ENCODE measurements at places on chromosomes 7 and 10.

- no peak for DNase-seq
Measured at GRCh38 chr7:116782177-116782711, 80.1 kb upstream of the CAPZA2 start.

- DNase-seq, result peak; percentile 35
Measured at GRCh38 chr7:129951226-129952085, 1.3 kb downstream of the UBE2H start.

GRCh38 chr10:43905512-43906236, 257.0 kb upstream of the ZNF32 start:
- no peak for DNase-seq

DNA sequence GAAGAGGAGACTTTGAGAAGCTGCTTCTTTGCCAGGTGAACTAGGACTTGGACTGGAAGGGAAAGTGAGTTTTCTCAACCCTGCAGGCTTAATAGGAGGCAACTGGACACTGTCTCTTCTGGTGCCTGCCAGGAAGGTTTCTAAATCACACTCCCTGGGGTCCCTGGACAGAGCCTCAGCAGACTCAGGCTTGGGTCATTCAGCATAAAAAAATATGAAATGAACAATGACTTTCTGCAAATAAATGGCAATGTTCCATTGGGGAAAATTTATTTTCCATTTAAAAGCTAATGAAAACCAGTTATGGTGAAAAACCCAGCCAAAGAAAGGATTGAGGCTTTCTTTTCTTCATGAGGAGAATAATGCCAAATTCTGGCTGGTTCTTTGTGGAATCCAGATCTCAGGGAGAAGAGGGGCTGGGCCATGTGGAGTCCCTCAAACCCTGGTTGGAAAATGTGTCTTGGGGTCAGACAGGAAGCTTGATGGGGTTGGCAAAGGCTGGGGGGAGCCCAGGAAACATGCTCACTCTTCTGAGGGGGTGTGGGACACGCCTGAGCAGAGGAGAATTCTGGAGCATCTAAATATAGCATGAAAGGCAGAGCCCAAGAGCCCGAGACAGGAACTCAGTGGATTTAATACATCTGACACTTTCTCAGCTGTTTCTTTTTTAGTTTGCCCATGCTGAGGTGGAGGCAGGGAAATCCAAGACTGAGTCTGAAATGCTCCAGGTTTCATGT, 65.2 kb upstream of the EMX2 start:
- DNase-seq, result no peak

- no peak for DNase-seq
Measured at GRCh38 chr10:69232252-69232651, 12.1 kb downstream of the HKDC1 start.

DNA sequence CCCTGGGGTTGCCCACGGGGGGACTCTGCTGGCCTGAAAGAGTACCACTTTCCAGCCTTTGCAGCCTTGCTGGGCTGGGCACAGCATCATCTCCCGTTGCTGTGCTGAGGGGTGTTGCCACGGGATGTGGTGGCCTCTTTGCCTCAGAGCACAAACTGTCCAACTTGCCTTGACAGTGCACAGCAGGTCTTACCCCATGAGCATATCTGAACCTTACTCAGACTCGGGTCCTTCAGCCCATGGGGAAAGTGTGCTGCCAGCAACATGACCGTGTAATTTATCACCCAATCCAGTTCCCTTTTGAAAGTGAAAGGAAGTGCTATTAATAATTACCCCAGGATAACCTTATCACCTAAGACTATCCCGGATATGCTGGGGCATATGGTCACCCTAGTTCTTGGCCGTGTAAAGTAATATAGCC, 46.8 kb downstream of the TBXAS1 start:
- DNase-seq, result no peak

DNA sequence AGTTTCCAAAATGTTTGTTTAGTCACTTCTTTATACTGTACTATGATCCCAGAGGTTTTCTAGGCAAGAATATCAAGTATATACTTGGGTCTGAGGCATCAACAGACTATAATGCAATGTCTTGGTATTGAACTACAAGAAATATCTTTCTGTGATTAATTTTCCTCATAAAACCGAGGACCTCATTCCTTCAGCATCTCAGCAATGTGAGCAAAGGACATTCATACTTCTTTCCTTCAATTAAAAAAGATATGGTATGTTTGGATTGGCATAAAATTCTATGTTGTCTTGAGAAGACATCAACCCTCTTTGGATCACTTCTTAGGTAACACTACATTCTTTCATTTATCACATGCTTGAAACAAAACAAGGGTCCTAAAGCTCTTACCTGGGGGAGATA, 524.5 kb downstream of the PHTF2 start:
- no peak for DNase-seq

DNA sequence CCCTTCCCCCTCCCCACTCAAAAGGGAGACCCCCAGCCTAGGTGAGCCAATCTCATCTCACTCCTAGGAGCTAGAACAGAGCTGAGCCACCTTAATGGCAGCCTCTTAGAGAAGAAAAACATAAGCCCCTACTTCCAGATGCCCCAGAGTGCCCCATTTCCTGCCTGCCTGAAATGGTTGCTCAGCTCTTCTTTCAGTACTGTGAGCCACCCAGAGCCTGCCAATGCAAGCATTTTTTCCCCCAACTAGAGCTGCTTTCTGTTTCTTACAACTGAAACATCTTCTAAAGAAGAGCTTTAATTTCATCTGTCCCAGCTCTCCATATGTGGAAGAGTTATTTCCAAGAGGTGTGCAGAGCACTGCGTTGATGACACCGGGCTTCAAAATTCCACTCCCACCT, 136.7 kb downstream of the PLPP4 start:
- no peak for DNase-seq

GRCh38 chr7:32257621-32258020, 187.4 kb upstream of the PDE1C start:
- no peak for DNase-seq

GRCh38 chr10:17737027-17737965, 14.7 kb upstream of the TMEM236 start:
- no peak for DNase-seq

DNA sequence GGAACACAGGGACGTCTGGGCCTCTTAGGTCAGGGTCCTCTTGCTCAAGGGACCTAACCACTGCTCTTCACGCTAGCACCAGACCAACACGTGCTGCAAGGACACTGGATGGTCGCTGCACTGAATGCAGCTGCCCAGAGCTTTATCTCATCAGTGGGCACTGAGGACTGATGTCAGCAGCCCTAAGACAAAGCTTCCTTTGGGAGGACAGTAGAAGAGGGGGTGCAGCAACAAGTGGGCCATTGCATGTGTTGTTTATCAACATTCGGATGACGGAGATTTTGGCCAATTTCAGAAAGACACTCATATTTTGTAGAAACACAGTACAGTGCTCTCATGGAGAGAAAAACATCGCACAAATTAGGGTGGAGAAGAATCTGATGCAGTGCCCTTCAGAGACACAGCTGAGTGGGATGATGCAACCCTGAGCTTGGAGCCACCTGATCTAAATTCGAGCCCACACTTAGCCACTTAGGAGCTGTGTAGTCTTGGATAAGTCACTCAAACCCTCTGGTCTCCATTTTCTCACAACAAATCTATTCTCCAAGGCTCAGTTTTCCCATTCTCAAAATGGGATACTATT, 1.7 kb downstream of the OPALIN start:
- DNase-seq, result no peak

GRCh38 chr7:131279044-131279443, 48.6 kb upstream of the MKLN1 start:
- DNase-seq, result no peak

- peak; percentile 3 for DNase-seq
Measured at GRCh38 chr7:45596665-45597095, 22.5 kb downstream of the ADCY1 start.

GRCh38 chr10:119659951-119660350, 8.8 kb downstream of the BAG3 start:
- DNase-seq, result no peak

DNA sequence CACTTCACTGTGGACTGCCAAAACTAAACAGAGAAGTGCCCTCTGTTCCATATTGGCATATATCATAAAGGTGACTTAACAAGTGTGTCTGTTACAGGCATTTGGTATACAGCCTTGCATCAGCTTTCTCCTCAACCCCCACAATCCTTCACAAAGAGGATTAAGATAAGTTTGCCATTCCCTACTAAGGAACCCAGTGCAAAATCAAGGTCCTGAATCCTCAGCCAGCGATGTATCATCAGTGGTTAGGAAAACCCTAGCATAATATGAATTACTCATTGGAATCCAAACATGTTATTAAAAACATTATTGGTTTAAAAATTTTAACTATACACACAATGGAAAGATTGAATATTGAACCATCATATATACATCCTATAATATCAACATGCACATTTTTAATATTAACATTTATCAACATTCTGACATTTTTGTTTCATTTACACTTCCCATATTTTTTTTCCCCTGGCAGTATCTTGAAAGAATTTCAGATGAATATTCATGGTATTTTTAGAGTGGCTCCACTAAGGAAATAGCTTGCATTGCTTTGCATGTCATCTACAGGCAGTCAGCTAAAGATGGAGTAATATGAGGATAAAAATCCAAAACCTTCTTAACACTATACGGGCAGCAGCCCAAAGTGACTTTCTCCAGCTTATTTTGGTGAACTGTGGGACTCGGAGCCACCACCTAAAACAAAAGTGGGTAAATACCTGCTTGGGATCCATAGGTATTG, 215.6 kb upstream of the CHRM2 start:
- no peak for DNase-seq

GRCh38 chr10:24958091-24958720, 5.8 kb upstream of the PRTFDC1 start:
- DNase-seq, result no peak

DNA sequence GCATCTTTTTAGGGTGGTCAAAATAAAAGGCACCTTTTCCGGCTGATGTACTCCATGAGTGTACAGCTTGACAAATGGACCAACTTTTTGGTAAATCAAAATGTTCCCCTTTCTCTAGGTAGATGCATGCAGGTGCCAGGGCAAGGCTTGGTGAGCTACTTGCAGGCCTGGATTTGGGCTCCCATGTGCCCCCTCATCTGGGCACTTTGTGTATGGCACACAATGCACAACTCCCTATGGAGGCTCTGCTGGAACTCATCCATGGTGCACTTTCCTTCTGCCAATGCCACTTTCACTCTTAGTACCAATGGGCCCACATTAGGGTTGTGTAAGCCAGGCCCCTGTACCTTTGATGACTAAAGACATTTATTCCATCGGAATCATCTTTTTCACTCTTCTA, 300.8 kb downstream of the SDHAF3 start:
- DNase-seq, result no peak

GRCh38 chr7:150755473-150756099, 18.4 kb downstream of the GIMAP5 start:
- DNase-seq, result peak; percentile 88

DNA sequence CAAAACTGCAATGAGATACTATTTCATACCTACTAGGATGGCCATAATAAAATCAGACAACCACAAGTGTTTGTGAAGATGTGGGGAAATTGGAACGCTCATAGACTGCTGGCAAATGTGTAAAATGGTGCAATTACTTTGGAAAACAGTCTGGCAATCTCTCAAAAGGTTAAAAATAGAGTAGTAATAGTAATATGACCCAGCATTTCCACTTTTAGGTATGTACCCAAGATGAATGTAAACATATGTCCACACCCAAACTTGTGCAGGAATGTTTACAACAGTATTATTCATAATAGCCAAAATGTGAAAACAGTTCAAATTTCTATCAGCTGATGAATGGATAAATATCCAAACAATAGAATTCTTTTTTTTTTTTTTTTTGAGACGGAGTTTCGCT, 731.6 kb upstream of the ANKRD30A start:
- DNase-seq, result no peak

DNA sequence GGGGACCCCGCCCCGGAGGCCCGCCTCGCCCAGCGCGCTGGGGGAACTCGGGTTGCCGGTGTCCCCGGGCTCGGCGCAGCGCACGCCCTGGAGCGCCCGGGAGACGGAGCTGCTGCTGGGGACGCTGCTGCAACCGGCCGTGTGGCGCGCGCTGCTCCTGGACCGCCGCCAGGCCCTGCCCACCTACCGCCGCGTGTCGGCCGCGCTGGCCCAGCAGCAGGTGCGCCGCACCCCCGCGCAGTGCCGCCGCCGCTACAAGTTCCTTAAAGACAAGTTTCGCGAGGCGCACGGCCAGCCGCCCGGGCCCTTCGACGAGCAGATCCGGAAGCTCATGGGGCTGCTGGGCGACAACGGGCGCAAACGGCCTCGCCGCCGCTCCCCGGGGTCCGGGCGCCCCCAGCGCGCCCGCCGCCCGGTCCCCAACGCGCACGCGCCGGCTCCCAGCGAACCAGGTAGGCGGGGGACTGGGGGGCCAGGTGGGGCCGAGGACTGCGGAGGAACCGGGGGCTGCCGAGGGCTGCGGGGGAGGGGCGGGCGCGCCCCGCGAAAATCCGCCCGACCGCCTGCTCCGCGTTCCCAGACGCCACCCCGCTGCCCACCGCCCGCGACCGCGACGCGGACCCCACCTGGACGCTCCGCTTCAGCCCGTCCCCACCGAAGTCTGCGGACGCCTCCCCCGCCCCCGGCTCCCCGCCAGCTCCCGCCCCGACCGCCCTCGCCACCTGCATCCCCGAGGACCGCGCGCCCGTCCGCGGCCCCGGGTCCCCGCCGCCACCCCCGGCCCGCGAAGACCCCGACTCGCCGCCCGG, 574 bp downstream of the UTF1 start:
- no peak for DNase-seq

GRCh38 chr7:6554848-6555247, 3.6 kb upstream of the GRID2IP start:
- DNase-seq, result no peak

DNA sequence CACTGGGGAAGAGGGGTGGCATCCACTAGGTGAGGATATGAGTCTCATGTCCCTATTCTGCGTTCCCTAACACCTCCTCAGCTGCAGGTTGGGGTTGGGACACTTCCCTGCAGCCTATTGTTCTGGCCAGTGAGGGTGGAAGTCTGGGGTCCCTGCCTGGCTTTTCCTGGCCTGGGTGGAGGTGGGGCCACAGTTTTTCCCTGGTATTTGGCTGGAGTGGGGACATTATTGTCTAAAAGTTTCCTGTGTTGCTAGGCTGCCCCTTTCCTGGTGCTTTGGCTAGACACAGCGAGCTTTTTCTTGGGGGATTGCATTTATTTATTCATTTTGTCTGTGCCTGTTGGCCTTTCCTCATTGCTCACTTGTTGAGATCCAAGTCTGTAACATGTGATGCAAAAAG, 559.5 kb upstream of the IGFBP3 start:
- no peak for DNase-seq

GRCh38 chr10:78761311-78761781, 307.4 kb upstream of the ZMIZ1 start:
- no peak for DNase-seq

GRCh38 chr10:121438333-121438732, 159.9 kb downstream of the FGFR2 start:
- DNase-seq, result no peak

DNA sequence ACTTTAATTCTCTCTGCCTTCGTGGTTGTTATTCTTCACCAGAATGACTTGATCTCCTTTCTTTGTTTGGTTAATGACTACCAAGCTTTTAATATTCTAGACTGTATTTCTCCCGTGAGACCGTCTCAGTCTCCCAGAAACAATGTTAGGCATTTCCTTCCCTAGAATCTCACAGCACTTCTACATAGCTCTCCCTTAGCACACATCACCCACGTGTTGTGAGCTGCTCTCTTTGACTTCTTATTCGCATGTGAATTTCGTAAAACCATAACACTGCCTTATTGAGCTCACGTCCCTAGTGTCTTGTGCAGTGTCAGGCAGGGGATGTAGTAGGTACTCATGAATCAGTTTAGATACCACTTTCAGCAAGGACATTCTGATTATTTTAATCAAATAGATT, 57.5 kb upstream of the MGAM2 start:
- DNase-seq, result no peak

- DNase-seq, result no peak
Measured at GRCh38 chr7:98456866-98457265, 56.0 kb upstream of the BAIAP2L1 start.

- DNase-seq, result no peak
Measured at GRCh38 chr10:86801995-86802394, 45.6 kb downstream of the BMPR1A start.

Data from activated CD8-positive, alpha-beta T cell treated with anti-CD3 and anti-CD28 coated beads, Interleukin-2, amount 10 ng/mL, durations not matched to agents 7 days and 5 days (primary cell).